ENCODE measurements at places on chromosomes 1 and 21.
A peak's percentile ranks its signal among the peaks of the same experiment; 100 is the strongest.

- no peak for DNase-seq
Measured at GRCh38 chr1:213993929-213994328, 6.2 kb downstream of the PROX1 start.

GRCh38 chr1:36420836-36421317, 23.2 kb upstream of the LSM10 start:
- peak; percentile 89 for DNase-seq

DNA sequence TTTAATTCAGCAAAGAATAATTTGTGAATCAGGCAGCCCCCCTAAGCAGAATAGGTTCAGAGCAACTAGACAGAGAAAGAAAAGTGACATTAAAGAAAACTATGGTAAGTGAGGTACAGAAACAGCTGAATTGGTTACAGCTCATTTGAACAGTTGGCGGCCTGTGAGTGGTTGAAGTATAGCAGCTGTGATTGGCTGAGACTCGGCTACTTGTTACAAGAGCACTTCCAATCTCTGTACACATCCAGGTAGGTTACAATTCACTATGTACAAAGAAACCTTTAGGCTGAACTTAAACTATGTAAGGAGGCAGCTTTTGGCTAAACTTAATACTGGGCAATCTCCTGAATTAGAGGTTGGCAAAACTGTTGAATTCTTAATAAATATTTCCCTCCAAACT, 171.1 kb upstream of the LHX8 start:
- DNase-seq: no peak

GRCh38 chr1:71944006-71944405, 338.3 kb downstream of the NEGR1 start:
- no peak for DNase-seq

DNA sequence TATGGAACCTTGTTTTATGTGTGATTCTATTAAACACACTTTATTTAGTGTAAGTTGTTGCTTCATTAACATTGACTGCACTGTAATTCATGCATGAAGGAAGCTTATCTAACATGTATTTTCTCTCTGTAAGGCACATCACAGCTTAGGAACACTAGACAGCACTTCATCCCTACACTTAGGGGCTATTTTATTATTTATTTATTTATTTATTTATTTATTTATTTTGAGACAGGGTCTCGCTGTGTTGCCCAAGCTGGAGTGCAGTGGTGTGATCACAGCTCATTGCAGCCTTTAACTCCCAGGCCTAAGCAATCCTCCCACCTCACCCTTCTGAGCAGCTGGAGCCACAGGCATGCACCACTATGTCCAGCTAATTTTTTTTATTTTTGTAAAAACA, 30.7 kb upstream of the GRHL3 start:
- no peak for DNase-seq

DNA sequence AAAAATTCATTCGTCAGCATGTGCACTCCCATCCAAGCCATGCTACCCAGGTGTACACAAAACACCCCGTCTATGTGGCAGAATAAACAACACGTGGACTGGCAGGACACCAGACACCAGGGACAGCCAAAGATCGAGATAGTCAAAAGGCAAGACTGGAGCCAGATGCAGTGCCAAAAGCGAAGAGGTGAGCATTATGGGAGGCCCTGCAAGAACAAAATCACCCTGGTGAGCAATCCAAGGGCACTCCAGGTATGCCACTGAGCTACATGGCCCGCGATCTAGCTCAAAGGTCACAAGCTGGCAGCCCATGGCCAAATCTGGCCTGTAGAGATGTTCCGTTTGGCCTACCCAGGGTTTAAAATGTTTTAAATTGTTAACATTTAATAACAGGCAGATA, 33.7 kb downstream of the PLPP3 start:
- DNase-seq: no peak

GRCh38 chr1:29259802-29260441, 23.6 kb downstream of the PTPRU start:
- peak; percentile 24 for DNase-seq

DNA sequence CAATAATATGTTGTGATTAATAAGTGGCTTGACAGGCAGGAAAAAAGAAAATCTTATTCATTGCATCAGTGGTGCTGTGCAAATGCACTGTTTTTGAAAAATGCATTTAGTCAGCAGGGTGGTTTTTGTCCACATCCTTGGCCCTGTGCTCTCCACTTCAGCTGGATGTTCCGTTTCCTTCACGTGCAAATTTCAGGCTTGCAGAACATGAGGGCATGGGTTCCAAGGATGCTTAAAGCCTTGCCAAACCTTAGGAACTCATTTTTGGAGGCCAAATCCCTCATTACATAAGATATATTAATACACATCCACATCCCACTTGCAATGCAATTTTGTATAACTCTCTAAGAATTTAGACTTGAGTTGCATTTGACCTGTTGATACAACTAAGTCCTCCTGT, 410.1 kb downstream of the PRDM2 start:
- DNase-seq: no peak

GRCh38 chr21:17979763-17980162, 160.6 kb upstream of the C21orf91 start:
- DNase-seq: no peak

DNA sequence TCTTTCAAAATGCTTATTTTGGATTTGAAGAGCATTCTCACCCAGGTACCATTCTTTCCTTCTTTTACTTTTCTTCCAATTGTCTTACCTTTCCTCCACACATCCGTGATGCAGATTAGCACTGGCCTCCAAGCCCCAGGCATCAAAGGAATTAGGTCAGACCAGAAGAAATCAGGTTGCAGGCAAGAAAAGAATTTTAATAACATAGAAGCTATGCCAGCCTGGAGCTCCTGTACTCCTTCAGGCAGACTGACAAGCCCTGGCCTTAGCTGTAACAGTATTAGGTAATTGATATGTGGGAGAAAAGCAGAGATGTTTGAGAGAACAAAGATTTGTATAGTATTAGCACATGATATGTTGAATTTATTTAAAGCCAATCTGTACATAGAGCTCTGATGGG, 390.4 kb upstream of the ADGRL2 start:
- DNase-seq: no peak

DNA sequence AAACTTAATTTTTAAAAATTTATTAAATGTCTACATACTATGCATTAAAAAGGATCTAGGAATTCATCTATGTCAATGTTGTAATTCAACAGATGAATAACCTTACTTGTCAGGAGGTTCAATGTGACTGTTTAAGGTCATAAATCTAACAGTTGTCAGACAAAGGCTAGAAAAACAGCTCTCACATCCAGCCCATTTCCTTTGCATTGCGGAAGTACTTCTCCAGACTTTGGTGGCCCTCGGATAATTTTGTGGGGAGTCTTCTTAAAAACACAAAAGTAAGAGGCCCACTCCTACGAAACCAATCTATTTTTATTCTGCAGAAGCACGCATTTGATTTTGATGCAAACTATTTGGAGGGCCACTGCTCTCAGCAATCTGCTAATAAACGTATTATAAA, 122.6 kb upstream of the CHRM3 start:
- no peak for DNase-seq

DNA sequence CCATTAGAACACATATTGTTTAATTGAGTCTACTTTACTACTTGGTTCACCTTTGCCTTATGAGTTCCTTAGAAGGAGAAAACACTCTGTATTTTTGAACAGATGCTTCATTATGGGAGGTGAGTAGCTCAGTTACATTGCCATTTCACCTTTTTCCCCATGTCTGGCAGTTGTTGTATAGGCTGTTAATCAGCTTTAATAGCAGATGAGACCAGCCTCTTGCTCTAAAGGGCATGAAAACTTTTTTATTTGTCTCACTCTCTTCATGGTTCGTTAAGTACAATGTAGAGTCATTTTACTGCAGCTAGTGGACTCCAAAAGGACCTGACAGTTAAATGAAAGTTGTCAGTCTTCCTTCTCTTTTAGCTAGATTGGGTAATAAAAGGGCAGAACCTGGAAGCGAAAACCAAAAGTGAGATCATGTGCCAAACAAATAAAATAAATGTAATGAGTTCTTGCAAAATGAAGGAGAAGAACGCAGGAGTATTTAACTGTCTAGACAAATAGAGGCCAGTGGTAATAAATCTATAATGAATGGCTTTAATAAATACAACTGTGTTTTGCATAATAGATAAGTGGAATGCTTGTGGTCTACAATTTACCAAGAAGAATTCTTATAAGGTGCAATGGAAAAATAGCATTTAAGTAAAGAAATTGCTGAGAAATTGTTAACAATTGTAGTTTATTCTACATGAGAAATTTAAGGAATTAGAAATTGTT, 180.0 kb upstream of the NEGR1 start:
- DNase-seq: no peak

GRCh38 chr1:93490357-93490756, 42.4 kb downstream of the FNBP1L start:
- no peak for DNase-seq

- no peak for DNase-seq
Measured at GRCh38 chr1:248860007-248860406, 1.1 kb upstream of the ZNF692 start.

DNA sequence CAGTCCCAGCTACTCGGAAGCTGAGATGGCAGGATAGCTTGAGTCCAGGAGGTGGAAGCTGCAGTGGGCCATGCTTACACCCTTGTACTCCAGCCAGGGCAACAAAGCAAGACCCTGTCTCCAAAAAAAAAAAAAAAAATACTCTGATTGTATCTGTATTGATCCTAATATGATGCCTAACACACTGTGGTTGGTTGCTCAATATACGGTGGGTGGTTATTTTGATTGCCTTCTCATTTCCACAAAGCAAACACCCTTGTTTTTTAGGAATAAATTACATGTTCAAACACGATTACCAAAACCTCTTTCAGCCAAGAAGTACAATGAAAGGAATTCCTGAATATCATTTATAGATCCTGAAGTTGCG, 3.4 kb downstream of the EGLN1 start:
- DNase-seq: no peak

GRCh38 chr1:3283849-3284248, 170.6 kb upstream of the ARHGEF16 start:
- DNase-seq: no peak

DNA sequence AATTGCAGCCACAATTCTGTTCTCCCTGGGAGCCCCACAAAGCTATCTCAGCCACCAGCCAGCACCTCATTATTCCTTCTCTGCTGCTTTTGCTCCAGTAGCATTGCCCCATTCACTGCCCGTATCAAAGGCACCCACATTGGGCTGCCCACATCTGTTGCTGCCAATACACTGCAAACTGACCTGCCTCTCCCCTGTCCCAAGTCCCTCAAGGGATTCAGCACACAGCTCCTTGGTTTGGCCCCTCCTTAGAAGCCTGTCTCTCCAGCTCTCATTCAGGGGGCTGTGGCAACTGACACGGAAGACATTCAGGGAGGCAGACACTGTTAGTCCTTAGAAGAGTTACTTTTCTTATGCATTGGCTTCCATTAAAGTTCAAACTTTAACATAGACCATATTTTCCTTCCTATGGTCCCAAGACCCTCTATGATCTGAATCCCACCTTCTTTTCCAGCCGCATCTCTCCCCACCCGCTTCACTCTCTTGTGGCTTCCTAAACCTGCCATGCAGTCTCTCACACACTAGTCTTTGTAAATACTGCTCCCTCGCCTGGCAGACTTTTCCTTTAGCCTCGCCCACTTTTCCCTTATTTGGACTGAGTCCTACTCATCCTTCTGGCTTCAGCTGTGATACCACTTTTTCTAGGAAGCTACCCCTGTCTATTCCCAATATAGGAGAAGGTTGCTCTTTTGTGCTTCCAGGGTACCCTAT, 19.3 kb upstream of the KLHDC8A start:
- no peak for DNase-seq

GRCh38 chr1:7012461-7012924, 227.2 kb downstream of the CAMTA1 start:
- DNase-seq: no peak

GRCh38 chr1:209207126-209207700, 376.3 kb upstream of the CAMK1G start:
- DNase-seq: no peak

- DNase-seq: no peak
Measured at GRCh38 chr1:57190898-57191297, 225.1 kb upstream of the C8B start.

- DNase-seq: no peak
Measured at GRCh38 chr1:7366286-7366954, 404.7 kb upstream of the VAMP3 start.

GRCh38 chr21:46366091-46366490, 42.1 kb downstream of the PCNT start:
- DNase-seq: no peak

DNA sequence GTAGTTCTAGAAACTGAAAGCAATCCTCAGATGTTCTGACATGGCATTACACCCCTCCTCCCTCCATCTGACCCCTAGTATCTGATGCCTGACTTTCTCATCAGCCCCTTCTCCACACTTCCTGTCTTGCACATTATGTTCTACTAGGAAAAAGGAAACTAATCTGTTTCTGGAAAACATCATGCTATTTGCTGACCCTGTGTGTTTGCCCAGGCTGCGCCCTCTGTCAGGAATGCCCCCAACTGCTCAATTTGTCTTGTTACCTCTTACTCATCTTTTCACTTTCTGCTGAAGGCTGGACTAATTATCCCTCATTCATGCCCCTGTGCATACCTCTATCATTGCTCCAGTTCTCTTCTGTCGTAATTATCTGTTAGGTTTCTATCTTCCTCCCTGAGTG, 37.5 kb upstream of the DAB1 start:
- DNase-seq: no peak

- DNase-seq: no peak
Measured at GRCh38 chr1:25098717-25099116, 133.6 kb downstream of the SYF2 start.

DNA sequence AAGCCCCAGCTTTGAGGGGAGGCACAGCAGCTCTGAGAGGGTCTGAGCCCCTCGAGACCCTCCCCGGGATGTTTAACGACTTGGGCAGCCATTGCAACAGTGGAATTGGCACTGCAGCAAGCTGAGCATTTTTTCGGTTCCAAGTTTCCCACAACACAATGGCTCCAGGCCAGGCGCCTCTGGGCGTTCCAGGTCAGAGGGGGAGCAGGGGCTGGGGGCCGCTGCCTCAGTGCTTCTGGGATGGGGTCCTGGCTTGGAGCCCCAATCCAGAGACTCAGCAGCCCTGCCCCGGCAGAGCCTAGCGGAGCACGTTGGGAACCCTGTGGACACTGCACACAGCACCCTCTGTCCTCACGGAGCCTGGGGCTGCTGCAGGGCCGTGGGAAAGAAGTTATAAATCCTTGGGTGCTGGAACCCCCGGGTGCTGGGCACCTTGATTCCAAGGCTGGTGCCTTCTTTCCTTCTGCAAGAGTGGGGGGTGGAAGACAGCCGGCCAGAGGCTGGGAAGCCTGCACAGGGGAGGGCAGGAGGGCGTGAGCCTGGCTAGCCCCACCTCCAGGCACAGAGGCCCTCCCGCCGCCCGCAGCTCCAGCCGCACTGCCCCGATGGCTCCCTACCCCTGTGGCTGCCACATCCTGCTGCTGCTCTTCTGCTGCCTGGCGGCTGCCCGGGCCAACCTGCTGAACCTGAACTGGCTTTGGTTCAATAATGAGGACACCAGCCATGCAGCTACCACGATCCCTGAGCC, 50.1 kb downstream of the COL18A1 start:
- no peak for DNase-seq

- no peak for DNase-seq
Measured at GRCh38 chr1:214208460-214208859, 72.5 kb upstream of the SMYD2 start.

- no peak for DNase-seq
Measured at GRCh38 chr1:78277253-78277652, 213.5 kb upstream of the PTGFR start.

GRCh38 chr21:35234725-35235124, 185.6 kb upstream of the RUNX1 start:
- no peak for DNase-seq

- DNase-seq: no peak
Measured at GRCh38 chr1:181101581-181102226, 13.2 kb downstream of the IER5 start.

Data from stimulated activated CD4-positive, alpha-beta T cell treated with anti-CD3 and anti-CD28 coated beads, Interleukin-1b, Interleukin-23, amount 100 ng/mL, for 24 hours (primary cell).